ENCODE measurements at places on chromosomes 12 and 14.

- no peak for DNase-seq
These were observed 12.7 kb downstream of the AGAP2 start for GRCh38 chr12:57725851-57726150.

GRCh38 chr14:50649691-50650090 lies 18.4 kb downstream of the SAV1 start:
- no peak for DNase-seq

DNA sequence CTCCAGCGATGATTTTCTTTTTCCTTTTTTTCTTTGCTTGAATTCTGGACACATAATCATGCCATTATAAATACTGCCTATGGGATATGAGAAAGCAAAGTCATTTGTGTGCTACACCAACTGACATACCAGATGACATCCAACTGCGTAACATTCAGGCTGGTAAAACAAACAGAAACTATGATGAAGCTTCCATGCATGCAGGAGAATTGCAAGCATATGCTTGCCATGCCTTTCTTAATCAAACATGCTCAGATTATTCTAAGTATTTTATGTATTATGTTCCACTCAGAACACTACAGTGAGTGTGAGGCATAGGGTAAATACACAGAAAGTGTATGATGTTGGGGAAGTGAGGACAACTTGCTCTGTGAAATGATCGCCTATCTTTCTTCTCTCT lies 97.4 kb downstream of the C12orf50 start:
- DNase-seq = no peak

DNA sequence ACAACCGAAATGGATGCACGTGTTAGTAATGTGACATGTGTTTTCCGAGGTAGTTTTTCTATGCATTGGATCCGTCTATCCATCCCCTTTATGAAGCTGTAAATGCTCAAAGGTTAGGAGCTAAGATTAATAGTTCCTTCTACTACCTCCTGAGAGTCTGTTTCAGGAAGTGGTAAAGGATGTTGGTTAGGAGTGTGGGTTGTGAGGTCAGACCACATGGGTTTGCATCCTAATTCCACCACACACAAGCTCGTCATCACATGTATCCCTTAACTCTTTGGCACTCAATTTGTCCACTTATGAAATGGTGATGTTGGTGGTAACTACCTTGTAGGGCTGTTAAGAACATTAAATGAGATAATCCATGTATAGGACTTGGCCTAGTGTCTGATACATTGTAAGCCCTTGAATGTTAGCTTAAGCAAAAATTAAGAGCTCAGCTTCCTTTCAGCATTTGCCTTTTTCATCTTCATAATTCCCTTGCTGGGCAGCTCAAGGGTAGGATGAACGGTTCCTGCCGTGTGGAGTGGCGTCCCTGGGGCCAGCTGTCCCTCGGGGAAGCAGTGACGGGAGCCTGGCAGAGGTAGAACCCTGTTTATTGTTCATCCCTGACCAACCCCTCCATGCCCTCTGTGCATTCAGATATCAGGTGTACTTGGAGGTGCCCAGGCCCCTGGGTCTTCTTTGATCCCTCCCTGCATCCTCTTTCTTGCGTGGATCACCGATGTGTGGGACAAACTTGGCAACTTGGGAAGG lies 52.3 kb downstream of the TSPAN9 start:
- no peak for DNase-seq

GRCh38 chr12:47413806-47414205 lies 292.0 kb downstream of the RPAP3 start:
- DNase-seq = no peak

Measured in NCI-H510A (cell line).